ENCODE measurements at places on chromosomes 1 and 21.
A peak's percentile ranks its signal among the peaks of the same experiment; 100 is the strongest.

- DNase-seq: no peak
Measured at GRCh38 chr1:29828526-29829447, 592.5 kb downstream of the PTPRU start.

DNA sequence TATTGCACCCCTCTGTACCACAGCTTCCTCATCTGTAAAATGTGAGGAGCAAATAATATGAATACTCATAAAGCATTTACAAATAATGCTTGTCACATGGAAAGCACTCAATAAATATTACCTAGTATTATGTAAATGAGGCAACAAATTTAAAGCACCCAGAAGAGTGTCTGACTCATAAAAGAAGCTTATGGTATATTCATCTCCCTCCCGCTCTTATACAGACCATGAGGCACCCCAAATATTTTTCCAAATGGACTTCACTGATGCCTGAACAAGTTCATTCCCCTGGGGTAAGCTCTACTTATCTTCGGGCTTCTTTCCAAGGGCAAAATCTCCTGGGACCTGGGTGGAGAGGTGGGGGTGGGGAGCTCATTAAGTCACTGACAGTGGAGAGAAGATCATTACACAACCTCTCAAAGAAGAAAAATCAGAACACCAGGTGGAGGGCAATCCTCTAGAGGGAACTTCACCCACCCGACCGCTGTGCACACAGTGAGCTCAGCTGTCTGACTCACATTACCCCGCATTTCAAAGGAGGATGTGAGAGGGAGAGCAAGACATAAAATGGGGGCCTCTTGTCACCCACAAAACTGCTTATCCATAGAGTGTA, 166.2 kb downstream of the ASTN1 start:
- peak; percentile 7 for DNase-seq

DNA sequence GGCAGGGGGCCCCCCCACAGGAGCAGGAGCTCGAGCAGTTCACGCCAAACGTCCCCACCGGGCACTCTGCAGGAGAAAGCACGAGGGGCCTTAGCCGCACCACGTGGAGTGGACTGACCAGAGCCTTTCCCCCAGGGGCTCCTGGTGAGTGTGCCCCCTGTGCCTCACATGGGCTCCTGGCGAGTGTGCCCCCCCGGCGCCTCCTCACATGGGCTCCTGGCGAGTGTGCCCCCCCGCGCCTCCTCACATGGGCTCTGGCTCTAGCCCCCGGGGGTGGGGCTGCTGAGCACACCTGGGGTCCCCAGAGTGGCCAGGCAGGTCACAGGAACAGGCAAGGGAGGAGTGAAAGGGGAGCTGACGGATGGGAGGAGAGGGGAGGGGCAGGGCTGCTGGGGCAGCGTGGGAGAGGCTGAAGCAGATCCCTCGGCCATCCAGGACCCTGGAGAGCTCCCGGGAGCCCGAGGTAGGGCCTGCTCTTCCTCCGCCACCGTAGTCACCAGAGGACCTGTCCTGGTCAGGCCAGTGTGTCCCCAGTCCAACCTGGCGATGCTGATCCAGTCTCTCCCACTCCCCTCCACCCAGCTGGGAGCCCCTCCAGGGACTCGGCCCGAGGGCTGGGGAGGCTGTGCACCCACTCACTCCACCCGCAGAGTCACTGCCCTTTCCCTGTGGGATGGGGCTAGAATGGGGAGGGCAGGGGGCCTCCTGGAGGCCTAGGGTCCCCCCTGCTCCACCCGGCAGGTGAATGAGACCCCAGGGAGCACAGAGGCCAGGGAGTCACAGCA, 47.6 kb downstream of the ARHGEF16 start:
- peak; percentile 72 for DNase-seq

GRCh38 chr21:24112020-24112419, 1495.3 kb downstream of the MRPL39 start:
- no peak for DNase-seq

- DNase-seq: peak; percentile 70
Measured at GRCh38 chr21:45074048-45074817, at the start of gene ADARB1. TSS of gene ADARB1 (plus strand) at chr21:45074580. CDS start at chr21:45171657, 97,077 bp downstream.
